ENCODE measurements at places on chromosomes 7 and 10.

DNA sequence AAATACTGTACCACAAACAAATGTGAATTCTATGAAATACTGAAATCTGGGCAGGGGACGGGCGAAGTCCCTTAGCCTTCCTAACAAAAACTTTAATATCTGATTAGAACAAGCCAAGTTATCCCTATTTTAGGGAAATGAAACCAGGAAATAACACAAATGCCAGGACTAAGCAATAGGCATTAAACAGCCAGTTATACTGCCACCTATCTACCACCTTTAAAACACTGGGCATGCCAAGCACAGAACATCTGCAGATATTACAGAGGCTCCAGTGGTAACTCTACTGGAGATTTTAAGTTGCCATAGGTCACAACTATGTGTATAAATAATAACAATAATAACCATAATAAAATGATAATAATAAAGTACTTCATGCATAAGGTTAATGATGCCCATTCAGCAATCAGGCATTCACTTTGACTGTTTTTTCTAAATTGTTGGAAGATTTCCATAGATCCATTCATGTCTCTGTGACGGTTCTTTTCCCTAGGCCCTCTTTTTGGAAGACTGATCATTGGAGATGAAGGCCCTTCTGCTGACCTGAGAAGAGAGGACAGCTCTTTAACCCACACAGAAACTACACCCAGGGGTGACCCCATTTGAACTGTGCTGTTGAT, 195.7 kb downstream of the CACNA2D1 start:
- DNase-seq, result no peak

- DNase-seq, result no peak
These were observed 462 bp downstream of the KIAA1549 start for GRCh38 chr7:138980563-138981291.

GRCh38 chr7:149690688-149691446, 82.5 kb downstream of the ZNF467 start:
- no peak for DNase-seq

- no peak for DNase-seq
These were observed 120.8 kb downstream of the PTPN20 start for GRCh38 chr10:47031901-47032465.

GRCh38 chr7:12674861-12675260, 12.6 kb upstream of the ARL4A start:
- DNase-seq, result no peak

DNA sequence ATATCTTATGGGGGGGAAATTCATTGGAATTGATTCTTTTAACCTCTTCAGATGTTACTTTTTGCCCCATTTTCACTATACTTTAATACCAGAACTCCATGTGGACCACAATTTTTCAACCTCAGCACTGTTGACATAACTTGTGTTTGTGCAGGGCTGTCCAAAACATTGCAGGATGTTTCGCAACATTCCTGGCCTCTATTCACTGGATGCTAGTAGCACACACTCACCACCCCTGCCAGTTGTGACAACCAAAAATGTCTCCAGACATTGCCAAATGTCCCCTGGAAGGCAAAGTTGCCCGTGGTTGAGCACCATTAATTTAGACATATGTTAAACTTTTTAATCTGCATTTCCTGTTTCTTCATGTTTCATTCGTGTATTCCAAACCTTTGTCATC, 234.7 kb downstream of the GFRA1 start:
- no peak for DNase-seq

DNA sequence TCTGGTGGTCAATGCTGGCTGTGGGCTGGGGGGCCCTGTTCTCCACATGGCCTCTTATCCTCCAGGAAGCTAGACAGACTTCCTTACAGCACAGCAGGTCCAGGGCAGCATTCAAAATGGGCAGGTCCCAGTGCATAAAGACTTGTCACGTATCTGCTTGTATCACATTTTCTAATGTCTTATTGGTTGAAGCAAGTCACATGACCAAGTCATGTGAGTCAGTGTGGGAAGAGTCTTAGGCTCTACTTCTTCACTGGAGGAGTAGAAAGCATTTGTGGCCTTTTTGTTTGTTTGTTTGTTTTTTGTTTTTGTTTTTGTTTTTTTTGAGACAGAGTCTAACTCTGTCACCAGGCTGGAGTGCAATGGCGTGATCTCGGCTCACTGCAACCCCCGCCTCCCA, 104.7 kb downstream of the COL13A1 start:
- DNase-seq, result no peak

- no peak for DNase-seq
These were observed 62.9 kb upstream of the FAM171A1 start for GRCh38 chr10:15433850-15434537.

DNA sequence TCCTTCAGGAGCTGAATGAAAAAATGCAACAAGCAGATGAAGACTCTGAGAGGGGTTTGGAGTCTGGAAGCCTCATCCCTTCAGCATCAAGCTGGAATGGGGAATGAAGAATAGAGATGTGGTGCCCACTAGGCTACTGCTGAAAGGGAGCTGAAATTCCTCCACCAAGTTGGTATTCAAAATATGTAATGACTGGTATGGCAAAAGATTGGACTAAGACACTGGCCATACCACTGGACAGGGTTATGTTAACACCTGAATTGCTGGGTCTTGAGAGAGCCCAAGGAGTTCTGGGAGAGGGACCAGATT, 5.4 kb downstream of the IFIT2 start:
- DNase-seq, result no peak

DNA sequence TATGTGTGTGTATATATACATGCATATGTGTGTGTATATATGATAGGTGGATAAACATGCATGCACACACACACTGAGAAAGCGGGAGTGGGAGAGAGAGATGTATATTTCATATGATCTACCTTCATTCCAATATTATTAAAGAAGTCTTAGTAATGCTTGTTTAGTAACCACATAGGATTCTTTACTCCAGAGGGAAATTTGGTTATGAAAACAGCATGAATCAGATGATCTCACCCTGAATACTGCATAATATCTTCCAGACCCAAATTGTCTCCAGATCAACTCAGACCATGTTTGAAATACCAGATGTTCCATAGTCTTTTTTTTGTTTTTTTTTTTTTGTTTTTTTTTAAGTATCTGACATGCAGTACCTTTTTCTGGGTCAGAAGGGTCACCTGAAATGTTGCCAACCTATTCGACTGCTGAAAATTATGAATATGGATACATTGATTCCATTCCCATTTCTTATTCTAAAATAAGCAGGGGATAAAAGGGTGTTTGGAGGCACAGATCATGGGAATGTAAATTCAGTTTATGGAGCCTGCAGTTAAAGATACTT, 17.4 kb downstream of the TES start:
- DNase-seq, result no peak

DNA sequence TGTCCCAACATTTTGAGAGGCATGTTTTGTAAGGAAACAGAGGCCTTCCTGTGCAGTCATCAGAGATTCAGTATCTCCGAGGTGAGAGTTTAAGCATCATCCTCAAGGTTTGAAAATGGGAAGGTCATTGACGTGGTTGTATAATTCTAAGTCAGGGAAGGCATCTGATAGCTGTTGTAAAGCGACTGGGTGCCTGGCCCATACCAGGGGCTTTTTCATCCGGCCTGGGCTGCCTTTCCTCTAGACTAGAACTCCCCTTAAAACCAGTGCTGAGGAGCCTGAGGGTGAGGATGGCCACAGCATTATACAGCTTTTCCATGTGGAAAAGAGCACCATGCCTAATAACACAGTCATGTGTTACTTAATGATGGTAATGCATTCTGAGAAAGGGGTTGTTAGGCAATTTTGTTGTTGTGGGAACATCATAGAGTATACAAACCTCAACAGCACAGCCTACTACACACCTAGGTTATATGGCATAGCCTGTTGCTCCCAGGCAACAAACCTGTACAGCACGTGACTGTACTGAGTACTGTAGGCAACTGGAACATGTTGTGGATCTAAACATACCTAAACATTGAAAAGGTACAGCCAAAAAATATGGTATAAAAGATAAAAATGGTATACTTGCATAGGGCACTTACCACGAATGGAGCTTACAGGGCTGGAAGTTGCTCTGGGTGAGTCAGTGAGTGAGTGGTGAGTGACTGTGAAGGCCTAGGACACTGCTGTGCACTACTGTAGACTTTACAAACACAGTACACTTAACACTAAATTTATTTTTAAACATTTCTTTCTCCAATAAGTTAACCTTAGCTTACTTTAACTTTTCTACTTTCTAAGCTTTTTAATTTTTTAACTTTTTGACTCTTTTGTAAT, 13.5 kb upstream of the CACUL1 start:
- no peak for DNase-seq

DNA sequence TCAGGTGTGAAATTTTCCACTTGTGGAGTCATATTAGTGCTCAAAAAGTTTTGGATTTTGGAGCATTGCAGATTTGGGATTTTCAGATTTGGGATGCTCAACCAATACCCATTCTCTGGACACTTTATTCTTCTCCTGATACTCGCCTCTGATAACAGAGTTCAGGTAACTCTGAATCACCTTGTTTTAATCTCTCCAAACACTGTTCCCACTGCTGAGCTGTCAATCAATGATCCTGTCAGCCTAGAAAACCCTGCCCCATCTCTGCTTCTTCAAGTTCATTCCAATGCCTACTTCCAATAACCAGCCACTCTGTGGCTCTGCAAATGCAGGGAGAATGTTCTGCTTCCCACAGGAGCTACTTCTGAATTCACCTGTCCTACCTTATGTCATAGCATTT, 21.8 kb downstream of the SGMS1 start:
- DNase-seq, result no peak

DNA sequence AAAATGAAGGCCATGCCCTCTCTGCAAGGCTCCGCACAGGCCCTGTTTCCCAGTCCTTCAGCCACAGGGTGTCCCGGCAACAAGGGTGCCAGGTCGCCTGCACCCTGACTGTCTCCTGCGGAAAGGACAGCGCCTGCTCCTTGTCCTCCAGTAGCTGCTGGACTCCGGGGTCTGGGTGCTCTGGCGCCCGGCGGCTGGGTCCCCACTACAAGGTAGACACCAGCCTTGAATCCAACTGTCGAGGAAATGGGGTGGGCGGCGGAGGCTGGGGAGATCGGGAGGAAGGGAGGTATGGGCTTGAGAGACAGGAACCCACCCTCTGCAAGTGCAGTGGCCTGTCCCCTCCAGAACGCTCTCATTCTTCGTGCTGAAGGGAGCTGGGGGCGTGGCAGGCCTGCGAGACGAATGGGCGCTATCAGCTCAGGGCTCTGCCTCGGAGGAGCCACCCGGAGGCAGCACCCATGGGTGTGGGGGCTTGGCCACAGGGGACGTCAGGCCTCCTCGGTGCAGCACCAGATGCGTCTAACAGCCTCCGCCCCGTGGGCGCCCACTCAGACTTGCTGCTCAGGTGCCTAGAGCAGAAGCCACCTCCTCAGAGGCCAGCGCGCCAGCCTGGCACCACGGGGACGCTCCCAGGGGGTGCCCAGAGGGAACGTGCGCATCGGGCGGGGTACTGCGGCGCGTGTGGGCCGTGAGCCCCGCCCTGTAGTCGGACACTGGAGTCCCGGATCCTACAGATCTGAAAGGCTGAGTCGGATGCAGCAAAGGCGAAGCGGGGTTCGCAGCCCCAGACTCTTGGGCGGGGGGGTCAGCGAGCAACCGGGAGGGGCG, 15.6 kb downstream of the ADAM8 start:
- DNase-seq, result peak; percentile 62

DNA sequence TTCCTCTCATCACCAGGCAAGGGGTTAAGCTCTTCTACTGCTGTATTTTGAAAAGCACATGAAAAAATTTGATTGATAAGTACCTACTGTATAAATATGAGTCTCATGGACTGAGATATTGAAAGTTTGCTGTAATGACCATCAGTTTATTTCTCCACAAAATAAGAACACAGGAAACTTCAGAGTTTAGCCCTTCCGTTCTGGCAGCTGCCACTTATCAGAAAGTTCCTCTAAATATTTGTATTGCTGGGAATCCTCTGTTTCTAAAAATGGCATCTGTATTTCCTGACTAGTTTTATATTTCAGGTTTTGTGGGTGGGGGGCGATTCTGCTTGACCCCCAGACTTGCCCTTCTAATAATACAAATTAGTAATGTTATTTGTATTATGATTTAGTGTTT, 92.0 kb downstream of the LYZL2 start:
- no peak for DNase-seq

DNA sequence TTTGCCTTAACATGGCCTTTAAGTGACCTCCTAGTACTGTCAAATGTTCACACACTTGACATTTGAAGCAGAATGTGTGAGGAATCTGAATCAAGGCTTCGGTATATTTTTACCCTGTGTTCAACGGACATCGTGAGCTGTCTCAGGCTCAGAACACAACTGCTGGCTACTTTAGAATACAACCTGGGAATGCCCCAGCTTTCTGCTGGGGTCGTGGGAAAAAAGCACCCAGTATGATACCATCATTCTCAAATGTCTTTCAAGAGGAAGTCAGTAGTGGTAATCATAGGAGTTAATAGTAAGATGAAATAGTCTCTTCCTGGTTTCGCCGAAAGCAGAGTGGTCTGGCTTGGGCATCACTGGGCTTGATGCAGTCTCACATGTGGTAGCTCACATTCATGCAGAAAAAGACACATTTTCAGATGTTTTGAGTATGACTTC, 67.2 kb downstream of the CREB5 start:
- no peak for DNase-seq

DNA sequence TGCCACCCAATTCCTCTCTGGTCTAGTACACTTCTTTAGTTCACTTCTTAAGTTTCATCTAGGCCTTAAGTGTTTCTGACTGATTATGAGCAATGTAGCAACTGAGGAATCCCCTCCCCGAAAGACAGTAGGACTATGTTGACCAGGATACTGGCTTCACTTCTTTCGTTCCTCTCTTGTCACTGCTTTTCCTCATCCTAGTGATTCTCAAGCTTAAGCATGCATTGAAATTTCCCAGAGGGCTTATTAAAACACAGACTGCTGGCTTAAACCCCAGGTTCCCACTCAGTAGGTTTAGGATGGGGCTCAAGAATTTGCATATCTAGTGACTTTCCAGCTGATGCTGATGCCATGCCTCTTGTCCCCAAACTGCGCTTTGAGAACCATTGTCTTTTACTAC, 164.6 kb upstream of the WNT16 start:
- DNase-seq, result no peak

DNA sequence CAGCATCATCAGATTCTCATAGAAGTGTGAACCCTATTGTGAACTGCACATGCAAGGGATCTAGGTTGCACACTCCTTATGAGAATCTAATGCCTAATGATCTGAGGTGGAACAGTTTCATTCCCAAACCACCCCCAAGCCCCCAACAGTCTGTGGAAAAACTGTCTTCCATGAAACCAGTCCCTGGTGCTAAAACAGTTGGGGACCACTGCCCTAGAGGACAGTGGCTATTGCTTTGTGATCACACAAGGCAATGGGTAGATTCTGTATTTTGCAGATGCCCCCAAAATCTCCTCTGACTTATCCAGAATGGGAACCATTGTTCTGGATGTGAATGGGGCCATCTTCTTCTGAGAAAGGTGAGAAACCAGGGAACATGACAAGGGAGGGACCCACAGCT, 31.1 kb upstream of the HPS1 start:
- DNase-seq, result no peak

DNA sequence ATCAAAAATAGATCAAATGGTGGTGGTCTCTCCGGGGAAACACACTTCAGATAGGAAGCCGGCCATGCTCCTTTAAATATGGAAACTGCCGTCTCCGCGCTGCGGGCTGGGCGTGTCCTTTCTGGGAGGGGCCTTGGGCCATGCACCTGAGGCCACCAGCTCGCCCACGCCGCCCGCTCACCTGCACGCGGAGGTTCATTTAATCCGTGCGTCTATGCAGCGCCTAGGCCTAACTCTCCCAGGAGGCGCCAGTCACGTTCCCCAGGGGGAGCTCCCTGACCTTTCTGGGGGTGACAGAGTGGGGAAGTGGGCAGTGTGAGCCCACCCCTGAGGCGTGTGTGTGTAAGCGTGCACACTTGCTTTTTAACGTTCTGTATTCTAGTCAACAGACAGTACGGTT, 64.0 kb downstream of the C10orf143 start:
- no peak for DNase-seq

GRCh38 chr7:30464231-30464671, 14.3 kb downstream of the NOD1 start:
- DNase-seq, result no peak

Data from caudate nucleus (tissue), 63 donors.